ENCODE measurements at places on chromosomes 7 and 10.

GRCh38 chr7:135644154-135644553 lies 18.2 kb upstream of the STMP1 start:
- no peak for DNase-seq

DNA sequence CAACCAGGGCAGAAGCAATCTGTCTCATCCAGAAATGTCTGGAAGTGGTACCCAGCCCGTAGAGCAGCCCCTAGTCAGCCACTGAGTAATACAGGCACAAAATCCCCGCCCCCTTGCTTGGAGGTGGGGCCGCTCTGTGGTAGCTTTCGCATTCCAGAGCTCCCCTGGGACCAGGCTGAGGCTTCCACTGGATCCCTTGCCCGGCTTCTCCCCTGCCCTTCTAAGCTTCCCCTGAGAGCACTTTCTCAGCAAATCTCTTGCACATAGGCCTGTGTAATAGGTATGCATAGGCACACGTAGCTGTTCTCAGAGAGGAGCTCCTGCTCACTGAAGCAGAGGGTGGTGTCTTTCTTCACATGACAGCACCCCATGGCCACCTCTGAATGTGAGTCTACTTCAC lies 144.2 kb downstream of the BMS1 start:
- peak; percentile 66 for DNase-seq

- no peak for DNase-seq
Measured at GRCh38 chr7:134368851-134369544, 52.3 kb upstream of the SLC35B4 start.

DNA sequence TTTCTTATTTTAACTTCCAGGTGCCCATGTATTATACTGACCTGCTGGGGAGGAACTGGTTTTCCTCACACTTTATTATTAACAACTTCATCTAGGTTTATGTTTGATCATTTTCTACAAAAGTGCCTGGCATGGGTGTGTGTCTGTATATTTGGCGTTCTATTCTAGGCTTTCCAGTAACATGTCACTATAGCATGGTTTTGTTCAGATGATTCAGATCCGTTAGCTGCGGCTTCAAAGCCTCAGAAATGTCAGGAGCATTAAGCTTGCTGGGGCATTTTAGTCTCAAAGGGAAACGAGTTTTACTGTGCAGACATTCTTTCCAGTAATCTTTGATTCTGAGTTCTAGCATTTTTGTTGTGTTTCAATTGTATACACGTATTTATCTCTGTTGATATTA lies 2.3 kb downstream of the INPP5A start:
- peak; percentile 77 for DNase-seq

GRCh38 chr10:606762-607544 lies 82.5 kb downstream of the DIP2C start:
- no peak for DNase-seq

- no peak for DNase-seq
Measured at GRCh38 chr10:49222170-49222569, 34.0 kb upstream of the TMEM273 start.

GRCh38 chr10:53396876-53397275 lies 624.3 kb upstream of the MBL2 start:
- no peak for DNase-seq

DNA sequence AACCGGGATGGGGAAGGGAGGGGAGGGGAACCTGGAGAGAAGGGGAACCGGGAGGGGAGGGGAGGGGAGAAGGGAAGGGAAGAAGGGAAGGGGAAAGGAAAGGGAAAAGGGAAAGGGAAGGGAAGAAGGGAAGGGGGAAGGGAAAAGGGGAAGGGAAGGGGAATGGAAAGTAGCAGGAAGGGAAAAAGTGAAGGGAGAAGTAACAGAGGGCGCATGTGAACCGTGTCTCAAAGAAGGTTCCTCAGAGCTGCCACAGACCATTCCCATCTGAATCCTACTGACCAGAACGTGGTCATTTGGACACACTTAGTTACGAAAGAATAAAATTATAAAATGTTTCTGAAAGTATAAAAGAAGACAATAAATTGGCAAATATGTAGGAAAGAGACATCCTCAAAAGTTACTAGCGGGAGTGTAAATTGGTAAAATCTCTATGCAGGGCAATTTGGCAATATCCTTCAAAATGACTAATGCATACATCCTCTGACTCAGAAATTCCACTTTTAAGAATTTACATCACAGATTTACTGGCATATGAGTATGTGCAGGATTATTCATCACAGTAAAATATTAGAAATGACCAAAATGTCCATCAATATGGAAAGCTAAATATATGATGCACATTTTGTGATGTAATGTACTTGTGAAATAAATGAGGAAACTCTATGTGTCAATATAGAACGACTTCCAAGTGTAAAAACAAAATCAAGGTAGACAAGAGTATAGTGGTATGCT lies 12.9 kb downstream of the C10orf67 start:
- no peak for DNase-seq

DNA sequence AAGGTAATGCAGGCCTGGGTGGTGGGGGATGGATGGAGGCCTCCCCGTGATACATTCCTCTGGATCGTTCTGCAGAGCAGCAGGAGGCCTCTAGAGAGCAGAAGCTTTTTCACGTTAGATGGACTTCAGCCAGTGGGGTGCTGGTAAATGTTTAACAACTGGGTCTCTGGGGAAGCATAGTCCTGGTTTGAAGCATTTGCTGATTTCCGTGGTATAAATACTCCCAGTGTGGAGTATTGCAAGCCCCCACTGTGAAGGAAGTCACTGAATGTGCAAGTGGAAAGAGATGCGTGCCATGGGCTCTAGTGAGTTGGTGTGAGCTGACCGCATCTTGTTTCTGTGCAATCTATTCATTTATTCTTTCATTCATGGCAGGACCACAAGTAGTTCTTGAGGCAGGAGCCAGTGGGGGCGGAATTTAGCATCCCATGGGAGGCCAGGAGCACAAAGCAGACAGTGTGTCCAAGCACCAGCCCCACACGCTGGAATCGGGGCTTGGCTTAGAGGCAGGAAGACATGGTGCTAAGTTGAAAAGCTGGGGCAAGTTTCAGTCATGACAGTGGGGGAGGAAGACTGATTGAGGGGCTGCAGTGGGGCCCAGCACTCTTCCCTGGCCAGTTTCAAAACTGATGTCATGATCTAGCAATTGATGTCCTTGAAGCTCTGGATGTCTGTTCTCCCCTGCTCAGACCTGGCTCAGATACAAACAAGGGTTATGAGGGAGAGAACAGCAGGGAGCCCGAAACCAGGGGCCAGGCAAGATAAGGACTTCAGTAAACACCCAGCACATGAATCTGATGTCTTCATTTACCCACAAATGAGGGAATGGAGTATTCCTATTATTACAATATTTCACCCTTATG lies 280.9 kb upstream of the LYZL1 start:
- no peak for DNase-seq

GRCh38 chr7:143390104-143390772 lies 9.1 kb downstream of the ZYX start:
- peak; percentile 32 for DNase-seq

GRCh38 chr7:101555269-101555920 lies 73.7 kb downstream of the MYL10 start:
- DNase-seq, result no peak

DNA sequence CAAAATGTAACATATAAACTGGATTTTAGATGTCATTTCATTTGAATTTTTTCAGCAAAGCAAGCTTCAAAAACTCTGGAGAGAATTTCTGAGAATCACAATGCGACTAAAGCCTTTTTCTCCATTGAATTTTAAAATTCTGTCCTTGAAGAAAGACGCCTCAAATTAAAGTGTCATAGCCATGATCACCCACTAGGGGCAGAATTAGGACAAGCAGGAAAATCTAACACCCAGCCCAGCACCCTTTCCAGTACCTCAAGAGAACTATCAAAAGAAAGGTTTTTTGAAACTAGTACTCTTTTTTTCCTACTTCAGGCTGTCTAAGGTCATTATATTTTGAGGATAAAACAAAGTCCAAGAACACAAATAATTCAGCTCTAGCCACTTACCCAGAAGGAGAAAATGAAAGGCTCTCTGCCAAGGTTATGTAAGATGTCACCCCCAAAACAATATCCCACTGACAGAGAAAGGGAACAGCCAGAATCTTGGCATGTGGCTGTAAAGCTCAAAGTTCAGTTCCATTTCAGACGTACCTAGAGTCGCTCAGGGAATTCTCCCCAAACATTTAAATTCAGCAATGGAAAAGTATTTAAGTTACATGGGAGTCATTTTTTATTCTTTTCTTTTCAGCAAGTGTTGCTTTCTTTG lies 299.4 kb downstream of the SNX13 start:
- no peak for DNase-seq
